Caco-2 (cell line): ENCODE measurements at places on chromosomes 2 and 18.

- DNase-seq = no peak
These were observed 143.2 kb upstream of the TWIST2 start for GRCh38 chr2:238704471-238705225.

- no peak for DNase-seq
These were observed 78.6 kb upstream of the CSRNP3 start for GRCh38 chr2:165390875-165391274.

GRCh38 chr2:209113026-209113425 lies 310.8 kb upstream of the MAP2 start:
- DNase-seq = no peak

DNA sequence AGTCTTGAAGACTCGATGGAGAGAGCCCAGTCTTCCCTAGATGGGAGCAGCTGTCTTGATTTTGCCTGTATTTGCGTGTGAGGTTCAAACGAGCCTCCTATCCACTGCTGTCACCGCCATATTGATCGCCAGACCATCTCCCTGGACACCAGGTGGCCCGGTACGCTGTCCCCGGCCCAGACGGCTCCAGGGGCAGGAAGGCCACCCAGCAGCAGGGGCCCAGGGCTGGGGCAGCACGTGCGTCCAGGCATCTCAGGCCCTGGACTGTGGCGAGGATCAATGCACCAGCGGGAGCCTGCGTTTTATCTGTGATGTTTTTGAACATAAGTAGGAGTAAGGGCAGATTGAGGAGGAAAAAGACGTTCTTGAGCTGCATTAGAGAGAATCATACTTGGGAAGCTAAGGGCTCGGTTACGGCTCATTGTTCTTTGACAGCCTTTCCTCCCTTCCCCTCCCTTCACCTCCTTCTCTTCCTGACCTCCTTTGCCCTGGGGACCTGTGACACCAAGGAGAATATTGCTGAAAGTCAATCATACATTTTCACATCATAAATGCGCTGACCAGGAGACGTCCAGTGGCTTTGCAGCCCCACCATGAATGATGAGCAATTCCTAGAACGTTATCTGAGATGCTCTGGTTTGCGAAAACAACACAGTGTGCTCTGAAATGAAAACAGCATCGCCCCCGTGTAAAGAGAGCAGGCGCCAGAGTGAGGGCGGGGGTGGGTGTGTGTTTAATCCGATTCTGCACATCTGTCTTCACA lies 711.2 kb upstream of the SALL3 start:
- no peak for DNase-seq

- DNase-seq = no peak
These were observed 509 bp upstream of the CYS1 start for GRCh38 chr2:10080536-10081304.

GRCh38 chr2:220417503-220417902 lies 790.1 kb downstream of the SLC4A3 start:
- DNase-seq = no peak
